NCI-H1694 (cell line): ENCODE measurements at places on chromosomes 11 and 22.
A peak's percentile ranks its signal among the peaks of the same experiment; 100 is the strongest.

- DNase-seq = no peak
Observed at GRCh38 chr22:37258753-37259401, 14.8 kb upstream of the RAC2 start.

GRCh38 chr11:62954478-62954877, 30.3 kb downstream of the SLC22A6 start:
- no peak for DNase-seq

GRCh38 chr22:32808038-32808445, 6.5 kb downstream of the TIMP3 start:
- DNase-seq = no peak

- no peak for DNase-seq
Observed at GRCh38 chr11:15179167-15179566, 64.4 kb downstream of the INSC start.

- DNase-seq = no peak
Observed at GRCh38 chr11:27012234-27012921, 18.5 kb downstream of the FIBIN start.

DNA sequence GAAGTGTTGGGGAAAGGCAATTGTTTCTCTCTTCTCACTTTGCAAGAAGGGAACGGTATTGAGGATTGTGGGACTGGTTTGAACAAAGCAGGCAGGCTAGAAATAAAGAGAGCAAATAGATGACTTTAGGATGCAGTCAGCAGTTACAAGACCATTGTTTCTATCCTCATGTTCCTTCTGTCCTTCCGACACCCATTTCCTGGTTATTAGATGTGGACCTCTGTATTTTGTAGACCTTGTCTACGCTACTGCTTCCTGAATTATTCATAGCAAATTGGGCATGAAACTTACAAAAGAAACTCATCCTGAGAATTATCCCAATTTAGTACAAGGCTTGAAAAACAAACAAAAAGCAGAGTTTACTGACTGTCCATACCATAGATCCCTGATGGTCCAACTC, 656.3 kb downstream of the NTM start:
- no peak for DNase-seq

- DNase-seq = no peak
Observed at GRCh38 chr11:100141201-100141600, 545.9 kb upstream of the ARHGAP42 start.

- DNase-seq = no peak
Observed at GRCh38 chr11:8809939-8810539, 101.0 kb upstream of the AKIP1 start.

GRCh38 chr22:48666620-48667019, 1161.1 kb downstream of the BRD1 start:
- no peak for DNase-seq

DNA sequence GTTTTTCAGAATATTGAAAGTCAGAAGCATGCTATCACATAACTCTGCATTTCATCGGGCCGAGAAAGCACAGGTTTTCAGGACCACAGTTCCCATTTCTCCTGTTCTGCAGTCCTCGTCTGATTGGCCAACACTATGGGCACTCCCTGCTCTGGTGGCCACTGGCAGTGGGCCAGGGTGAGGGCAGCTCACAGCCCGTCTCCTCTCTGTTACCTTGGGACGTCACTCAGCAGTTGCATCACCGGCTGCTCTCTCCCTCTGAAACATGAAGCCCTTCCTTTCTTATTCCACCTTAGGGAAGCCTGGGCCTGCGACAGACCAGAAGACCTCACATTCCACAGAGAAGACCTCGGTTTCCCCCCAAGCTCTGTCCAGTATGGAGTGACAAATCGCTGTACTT, 11.4 kb upstream of the MICAL3 start:
- no peak for DNase-seq

GRCh38 chr11:107468596-107468995, 11.0 kb upstream of the CWF19L2 start:
- DNase-seq = no peak

DNA sequence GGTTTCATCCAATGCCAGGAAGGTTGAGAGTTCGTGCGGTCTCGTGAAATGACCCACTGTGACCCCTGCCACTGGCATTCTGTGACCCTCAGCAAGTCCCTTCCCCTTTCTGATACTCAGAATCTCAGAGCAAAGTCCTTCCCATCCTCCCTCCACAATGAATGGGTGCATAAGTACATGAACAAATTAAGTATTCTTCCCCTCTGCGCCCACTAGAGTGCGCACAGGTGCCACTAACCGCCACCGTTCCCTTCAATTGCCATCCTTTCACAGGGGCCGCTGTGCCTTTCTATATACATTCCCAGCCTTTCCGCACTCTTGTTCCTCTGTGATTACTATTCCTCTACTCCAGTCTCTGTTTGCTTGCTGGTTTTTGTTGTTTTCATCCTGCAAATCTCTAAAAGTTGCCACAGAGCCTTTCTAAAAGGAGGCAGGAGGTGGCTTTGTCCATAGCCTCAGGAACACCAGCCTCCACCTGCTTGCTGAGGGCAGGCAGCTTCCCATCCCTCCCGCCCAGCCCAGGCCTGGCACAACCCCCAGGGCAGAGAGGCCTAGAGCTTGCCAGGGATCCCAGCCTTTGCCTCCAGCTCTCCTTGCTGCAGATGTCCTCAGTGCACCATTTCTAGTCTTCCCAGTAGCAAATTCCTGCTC, 6.7 kb upstream of the AP1B1 start:
- peak; percentile 82 for DNase-seq

DNA sequence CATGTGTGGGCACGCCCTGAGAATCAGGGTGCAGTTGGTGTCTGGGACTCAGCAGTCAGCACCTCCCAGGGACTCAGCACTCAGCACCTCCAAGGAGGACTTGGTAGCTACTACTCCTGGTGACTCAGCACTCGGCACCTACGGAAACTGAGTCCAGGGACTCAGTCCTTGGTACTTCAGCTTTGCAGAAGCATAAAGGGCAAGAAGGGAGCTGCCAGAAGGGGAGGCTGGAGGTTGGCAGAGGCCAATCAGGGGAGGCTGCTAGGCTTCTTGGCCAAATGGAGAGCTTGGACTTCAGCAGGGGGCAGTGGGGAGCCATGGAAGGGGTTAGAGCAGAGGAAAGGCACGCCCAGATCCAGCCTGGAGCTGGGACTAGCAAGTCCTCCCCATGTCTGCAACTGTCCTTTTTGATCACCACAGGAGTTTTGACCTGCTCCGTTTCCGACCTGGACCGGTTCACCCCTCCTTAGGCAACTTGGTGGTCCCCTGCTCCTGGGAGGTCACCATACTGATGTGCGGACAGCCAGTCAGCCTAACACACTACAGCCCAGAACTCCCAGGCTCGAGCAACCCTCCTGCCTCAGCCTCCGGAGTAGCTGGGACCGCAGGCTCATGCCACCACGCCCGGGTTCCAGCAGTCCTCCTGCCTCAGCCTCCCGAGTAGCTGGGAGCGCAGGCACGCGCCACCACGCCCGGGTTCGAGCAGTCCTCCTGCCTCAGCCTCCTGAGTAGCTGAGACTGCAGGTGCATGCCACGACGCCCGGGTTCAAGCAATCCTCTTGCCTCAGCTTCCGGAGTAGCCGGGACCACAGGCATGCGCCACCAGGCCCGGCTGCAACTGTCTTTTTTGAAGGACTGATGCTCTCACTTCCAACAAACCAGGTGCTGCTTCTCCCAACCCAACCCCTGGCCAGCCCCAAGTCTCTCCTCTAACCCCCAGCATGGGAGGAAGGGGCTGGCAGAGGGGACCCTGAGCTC, 1.5 kb downstream of the ANO9 start:
- no peak for DNase-seq

GRCh38 chr11:110710628-110711381, 1.4 kb downstream of the ARHGAP20 start:
- no peak for DNase-seq

DNA sequence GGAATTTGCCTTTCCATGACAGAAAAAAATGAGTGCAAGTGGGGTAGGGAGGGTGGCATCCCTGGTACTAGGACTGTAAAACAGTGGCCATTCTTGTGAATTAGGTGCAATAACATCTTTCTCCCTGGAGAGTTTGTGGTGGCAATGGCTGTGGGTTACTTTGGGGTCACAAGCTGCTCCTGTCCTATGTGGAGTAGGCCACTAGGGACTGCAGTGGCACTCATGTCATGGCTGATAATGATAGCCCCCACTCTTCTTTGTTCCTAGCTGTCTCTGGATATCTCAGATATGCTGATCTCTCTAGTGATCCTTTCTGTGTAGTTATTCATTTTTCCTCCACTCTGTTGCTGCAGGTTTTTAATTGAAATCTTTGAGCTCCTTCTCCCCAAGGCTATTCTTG, 270.5 kb upstream of the CHORDC1 start:
- no peak for DNase-seq

DNA sequence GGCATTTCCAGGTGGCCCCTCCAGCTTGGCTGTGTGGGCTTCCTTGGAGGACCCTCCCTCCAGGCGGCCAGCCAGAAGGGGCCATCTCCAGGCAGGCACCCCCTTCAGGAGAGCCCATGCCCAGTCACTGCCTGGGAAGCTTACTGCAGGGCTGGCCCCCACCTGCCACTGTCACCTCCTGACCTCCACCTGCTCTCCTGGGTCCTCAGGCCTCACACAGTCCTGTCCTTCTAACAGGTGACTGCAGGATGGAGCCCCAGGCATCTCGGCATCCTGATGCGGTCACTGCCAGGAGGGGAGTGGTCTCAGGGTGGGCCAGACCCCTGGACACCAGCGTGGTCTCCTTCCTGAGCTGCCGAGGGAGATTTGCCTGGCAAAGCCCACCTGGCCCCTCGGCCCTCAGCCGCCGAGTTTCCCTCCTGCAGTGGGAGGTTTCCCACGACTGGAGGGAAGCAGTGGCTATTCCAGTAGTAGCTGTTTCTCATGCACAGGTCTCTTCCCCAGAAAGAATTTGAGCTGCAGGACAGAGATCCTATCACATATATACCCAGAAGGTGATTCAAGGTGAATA, 13.0 kb downstream of the TBX1 start:
- DNase-seq = no peak

DNA sequence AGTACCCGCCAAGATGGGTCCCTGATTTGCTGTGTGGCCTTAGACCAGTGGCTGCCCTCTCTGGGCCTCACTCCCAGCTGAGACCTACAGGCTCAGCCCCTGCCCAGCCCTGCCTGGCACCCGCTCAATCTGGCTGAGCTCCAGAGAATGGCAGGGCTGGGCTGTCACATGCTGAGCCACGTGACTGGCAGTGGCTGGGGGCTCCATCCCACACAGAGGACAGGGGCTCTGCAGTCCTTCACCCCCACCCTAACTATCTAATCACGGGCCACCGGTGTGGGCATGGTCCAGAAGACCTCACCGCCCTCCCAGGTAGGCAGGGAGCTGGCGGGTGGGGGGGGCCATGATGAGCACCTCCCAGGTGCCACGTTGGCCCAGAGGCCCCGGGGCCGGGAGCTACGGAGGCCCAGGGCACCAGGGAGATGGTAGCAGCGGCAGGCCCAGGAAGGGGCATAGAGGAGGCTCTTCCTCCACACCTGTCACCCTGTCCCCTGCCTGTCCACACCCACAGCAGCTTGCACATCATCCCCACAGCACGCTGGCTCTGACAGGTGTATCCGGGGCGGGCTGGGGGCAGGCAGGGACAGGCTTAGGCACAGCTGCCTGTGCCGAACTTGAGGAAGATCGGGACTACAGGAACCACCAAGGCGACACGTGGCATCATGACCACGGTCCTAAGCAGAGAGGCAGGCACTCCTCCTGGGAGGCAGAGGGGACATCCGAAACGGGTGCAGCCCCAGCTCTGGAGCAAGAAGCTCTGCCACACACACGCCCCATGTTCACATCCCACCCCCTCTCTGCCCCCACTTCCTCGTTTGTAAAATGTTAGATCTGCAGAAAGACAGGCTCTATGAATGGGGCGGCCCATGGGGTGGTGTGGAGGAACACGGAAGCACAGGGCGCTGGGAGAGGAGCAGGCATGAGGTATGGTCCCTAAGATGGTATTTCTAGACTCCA, 1.5 kb upstream of the ALDH3B1 start:
- peak; percentile 14 for DNase-seq

- DNase-seq = no peak
Observed at GRCh38 chr11:47005441-47005840, 68.9 kb downstream of the CSTPP1 start.

DNA sequence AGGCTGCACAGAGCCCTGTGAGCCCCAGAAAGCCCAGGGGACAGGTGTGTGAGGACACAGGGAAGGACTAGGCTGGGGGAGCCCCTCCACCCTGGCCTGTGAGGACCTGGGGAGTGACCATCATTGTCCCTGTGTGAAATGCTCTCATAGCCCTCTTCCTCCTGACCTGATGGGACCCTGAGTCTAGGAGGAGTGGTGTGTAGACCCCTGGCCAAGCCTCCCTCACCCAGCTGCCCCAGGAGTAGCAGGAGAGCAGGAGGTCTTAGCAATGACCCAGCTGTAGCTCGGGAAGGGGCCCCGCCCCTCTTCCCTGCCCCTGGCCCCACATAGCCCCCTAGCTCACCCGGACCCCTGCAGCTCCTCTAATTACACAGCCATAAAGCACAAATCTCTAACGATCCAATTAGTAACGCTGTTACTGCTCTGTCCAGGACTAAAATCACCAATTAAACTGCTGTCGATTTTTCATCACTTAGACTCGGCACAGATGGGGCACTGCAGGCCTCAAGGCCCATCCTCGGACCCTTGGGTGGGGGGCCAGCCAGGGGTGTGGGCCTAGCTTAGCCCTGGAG, 6.6 kb upstream of the CABP7 start:
- no peak for DNase-seq
